Left renal cortex interstitium (tissue), 4 donors: ENCODE measurements at places on chromosomes 5 and 9.

GRCh38 chr5:153629027-153629895 is 138.8 kb downstream of the GRIA1 start:
- DNase-seq: no peak

GRCh38 chr5:15234366-15234765 is 265.6 kb upstream of the FBXL7 start:
- DNase-seq: no peak

DNA sequence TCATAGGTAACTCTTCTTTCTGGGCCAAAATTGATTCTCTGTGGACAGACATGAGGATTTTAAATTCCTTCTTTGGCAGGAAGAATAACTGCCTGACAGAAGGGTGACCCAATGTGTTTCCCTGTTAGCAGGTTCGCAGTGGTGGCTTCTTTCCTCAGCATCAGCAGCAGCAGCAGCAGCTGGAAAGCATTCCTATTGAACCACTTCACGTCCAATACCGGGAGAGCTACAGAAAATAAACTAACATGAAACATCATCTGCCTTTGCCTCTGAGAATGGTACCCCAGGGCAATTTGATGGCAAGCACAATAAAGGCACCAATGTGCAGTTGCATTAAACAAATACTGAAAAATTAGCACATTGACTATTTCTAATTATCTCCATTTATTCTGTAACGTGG is 214.5 kb downstream of the TMEM167A start:
- no peak for DNase-seq

GRCh38 chr5:169893571-169893970 is 86.7 kb downstream of the INSYN2B start:
- DNase-seq: no peak

DNA sequence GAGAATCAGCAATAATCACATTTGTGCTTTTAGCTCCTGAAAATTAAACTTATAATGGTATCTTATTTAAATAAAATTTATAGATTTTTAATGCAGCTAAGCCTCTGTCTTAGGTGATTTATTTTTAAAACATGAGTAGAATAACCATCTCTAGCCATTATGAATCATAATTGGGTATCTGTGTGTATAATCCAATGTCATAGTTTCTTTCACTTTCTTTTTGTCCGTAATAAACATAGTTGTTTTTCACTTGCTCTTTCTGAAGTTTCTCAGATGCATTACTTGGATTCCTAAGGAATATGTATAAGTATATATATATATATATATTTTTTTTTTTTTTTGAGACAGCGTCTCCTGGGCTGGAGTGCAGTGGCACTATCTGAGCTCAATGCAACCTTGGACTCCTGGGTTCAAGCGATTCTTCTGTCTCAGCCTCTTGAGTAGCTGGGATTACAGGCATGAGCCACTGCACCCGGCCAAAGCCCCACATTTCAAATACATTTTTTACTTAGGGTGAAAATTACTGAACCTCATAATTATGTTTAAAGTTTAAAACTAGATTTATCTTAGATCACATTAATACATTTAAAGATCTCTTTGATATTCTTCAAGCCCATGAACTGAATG is 377.1 kb downstream of the PRDM9 start:
- no peak for DNase-seq

GRCh38 chr5:104965006-104965405 is 1402.4 kb upstream of the NUDT12 start:
- DNase-seq: no peak

DNA sequence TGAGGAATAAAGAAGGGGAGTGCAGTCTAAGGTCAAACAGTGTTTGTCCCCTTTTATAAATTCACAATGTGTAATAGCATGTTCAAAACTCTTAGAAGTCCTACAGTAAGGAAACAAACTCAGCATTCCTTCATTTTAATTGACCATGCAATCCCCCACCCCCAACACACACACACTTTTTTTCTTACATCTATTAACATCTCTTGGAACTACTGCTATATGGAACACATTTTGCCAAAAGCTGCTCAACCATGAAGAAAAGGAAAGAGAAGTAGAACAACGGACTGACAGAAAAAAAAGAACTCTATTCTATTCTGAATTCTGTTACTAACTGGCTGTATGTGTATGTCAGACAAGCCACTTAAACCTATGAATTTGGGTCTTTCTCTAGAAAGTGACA is 2.8 kb upstream of the CTNNAL1 start:
- no peak for DNase-seq

DNA sequence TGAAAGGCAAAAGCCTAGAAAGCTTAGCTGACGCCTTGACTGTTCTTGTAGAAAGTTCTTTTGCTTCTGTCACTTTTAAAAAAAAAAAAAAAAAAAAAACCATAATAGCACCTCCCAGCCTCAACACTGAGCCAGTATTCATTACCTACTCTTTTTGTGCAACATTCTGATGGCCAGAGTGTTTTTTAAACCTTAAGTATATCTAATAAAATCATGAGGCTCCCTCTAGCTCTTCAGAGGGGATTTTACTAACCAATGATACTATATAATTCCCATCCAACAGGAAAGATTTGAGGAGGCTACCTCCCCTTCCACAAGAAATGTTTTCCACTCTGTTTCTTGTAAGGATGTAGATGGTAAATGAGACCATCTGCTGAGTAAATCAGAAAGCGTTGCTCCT is 3.9 kb downstream of the BNC2 start:
- no peak for DNase-seq

DNA sequence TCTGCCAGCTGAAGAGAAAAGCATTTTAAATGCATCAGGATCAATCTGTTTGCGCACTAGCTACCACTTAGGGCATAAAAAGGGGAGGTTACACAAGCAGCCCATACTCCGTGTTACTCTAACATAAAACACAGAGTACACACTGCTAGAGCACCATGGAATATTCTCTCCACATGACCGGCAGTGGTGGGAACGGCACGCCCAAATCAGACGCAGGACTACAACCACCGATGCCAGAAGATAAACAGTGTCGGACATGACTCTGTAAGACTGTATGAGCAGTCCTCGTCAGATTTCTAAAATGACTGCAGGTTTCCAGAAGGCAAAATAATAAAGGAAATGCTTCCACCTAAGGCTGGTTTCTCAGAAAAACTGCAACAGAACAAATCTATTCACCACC is 40.0 kb downstream of the CDK5RAP2 start:
- DNase-seq: no peak

DNA sequence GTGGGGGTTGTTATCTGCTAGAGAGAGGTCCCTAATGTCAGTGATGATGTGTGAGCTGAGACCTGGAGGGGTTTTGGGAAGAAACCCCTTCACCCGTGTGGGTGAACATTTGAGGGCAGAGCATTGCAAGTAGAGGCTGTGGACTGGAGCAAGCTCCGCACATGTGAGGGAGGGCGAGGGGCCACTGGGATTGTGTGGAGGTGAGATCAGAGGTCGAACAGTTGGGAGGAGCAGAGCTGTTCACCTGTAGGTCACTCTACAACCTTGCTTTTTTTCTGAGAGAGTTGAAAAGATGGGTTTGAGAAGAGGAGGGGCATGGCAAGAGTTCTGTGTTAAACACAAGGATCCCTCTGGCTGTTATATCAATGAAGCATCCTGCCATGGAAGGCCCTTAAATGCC is 480.4 kb upstream of the ZNF608 start:
- DNase-seq: no peak
